ENCODE measurements at places on chromosomes 5 and 9.

- no peak for DNase-seq
Observed at GRCh38 chr9:15253197-15253596, 53.8 kb downstream of the TTC39B start.

DNA sequence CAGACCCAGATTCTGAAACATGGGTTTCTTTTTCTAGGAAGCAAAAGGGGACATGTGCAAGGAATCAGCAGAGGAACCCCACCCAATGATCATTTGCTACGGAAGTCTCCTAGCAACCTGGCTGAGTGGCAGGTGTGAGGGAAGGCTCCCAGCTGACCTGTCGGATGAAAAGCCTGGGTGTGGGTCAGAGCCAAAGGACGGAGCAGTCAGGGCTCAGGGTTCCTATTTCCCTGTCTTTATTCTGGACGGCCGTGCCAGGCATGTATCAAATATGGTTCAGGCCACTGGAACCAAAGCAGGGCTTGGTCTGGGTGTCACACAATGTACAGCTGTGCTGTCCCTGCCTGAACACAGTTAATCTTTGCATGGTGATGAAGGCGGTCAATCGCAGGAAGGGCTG is 20.1 kb downstream of the STK10 start:
- DNase-seq: no peak

GRCh38 chr5:82004511-82004910 is 32.7 kb downstream of the ATG10 start:
- DNase-seq: no peak

- no peak for DNase-seq
Observed at GRCh38 chr5:121315786-121316185, 535.9 kb upstream of the FTMT start.

DNA sequence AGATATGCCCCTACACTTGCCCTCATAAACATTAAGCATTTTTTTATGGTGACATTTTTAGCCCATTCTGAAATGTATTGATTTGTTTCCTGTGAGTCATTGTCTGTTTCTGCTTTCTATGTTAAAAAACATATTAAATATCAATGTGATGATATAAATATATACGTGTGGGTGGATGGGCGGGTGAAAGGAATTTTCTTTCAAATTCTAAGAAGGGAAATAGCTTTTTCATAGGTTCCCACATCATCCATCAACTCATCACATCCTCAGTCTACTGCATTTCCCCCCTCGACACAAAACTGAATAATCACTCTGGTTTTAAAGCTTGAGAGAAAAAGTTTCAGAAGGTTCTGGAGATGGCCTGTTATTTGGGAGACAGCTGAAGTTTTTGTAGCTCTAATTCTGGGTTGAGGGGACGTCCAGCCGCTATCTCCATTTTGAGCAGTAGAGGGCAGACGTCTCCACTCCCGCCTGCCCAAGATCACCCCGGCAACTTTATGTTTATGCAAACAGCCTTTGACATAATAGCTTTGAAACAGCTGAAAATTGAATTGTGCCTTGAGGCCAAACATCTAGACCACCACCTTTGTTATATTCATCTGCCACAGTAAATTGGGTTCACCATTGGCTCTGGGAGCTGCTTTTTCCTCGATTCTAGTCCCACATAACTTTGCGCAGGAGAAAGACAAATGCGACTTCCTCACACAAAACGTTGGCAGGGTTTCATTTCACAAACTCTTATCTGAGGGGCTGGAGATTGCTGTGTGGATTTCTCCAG is 216.2 kb upstream of the CLINT1 start:
- no peak for DNase-seq

GRCh38 chr9:70165006-70165602 is 93.7 kb upstream of the SMC5 start:
- no peak for DNase-seq

DNA sequence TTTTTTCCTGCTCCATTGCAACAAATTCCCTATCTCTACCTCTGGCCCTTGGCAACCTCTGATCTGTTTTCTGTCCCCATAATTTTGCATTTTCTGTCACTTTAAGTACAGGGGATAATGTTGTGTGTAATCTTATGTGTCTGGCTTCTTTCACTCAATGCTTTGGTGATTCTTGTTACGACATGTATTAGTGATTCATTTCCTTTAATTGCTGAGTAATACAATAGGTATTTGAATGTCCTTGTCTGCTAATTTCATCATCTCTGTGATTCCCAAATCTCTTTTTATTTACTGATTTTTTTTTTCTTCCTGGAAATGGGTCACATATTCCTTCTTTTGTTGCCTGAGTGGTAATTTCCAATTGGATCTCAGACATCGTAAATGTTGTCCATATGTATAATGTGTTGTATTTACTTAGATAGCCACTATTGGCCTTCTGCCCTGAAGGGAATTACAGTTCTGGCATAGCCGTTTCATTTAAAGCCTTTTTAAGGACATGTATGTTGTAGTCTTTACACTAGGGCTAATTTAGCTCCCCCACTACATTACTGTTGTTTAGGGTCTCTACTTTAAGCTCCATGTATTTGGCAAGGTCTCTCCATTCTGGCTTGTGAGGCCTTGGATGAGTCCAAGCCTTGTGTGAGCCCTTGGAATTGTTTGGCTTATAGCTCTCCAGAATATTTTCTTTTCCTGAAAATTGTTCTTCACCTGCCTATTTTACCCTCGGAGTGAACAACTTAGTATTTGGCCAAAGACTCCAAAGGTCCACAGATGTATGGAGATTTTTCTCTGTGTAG is 683.8 kb downstream of the LRRC70 start:
- DNase-seq: no peak

GRCh38 chr9:116390303-116391228 is 237.0 kb downstream of the PAPPA start:
- DNase-seq: no peak

GRCh38 chr5:55681301-55681700 is 30.8 kb downstream of the SLC38A9 start:
- DNase-seq: no peak
